ENCODE measurements at places on chromosomes 11 and 22. TPM values are rescaled to one million over a fixed set of nuclear protein-coding genes. Genes with fewer than 3 reads are reported as not detected.

DNA sequence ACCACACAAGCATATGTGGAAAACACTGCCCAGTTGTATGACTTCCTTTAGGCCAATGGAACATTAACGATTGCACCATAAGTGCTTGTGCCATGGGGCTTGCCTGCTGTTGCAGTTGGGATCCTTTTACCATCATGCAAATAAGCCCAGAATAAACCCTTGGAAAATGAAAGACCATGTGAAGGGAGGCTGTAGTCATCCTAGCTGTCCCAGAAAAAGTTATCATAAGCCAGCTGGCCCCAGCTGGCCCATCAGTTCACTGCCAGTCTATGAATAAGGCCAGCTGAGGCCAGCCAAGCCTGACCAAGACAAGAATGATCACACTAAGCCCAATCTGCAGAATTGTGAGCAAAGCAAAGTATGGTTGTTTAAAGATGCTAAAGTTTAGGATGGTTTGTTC is 253.9 kb upstream of the ARHGAP20 start:
- DNase-seq, result no peak

DNA sequence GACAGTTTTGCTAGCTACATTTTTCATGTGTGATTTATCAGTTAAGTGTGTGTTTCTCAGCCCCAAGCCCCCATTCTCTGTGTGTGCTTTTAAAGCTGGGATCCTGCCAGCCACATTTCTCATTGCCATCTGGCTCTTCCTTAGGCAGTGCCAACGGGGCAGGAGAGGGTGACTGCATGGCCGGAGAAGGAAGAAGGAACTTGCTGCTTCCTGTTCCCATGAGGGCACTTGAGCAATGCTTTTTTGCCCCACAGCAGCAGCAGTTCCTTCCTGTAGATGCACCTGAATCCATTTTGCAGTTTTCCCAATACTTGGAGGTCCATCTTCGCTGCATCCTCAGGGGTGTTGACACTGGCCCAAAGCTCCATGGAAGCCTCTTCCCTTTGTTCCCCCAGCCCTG is 37.5 kb downstream of the TNRC6B start:
- DNase-seq, result no peak

DNA sequence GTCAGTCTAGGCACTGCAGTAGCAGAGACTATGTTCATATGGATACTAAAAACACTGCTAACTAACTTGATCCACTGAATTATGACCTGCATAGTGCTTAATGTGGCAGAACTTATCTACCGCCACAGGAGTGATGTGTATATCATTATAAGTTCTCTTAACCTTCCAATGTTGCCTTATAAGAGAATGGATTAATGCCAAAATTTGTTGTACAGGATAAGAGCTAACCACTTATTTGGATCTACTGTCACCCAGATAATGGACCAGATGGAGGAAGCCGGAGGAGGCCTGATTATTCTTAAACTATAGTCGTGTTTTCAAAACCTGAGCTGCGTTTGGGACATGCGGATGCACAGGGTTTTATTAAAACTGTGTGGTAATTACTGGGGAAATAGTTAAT is 1.9 kb upstream of the OR51B4 start:
- no peak for DNase-seq

GRCh38 chr11:104484804-104485554 is 321.0 kb upstream of the PDGFD start:
- DNase-seq, result no peak

DNA sequence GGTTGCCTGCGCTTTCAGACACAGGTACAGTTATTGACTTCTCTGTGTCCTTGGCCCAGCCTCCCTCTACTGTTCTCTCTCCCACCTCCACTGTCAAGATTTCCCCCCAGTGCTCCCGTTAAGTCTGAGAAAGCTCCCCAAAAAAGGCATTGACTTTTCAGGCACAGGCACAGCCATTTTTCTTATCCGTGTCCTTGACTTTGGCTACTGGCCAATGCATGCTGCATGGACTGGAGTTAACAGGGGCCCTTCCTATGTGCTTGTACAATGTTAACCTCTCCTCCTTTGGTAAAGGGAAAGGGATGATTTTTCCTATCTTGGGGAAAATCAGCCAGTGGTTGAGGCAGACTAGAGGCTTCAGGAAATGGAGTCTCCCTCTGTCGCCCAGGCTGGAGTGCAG is 4.3 kb downstream of the APOL5 start:
- no peak for DNase-seq

DNA sequence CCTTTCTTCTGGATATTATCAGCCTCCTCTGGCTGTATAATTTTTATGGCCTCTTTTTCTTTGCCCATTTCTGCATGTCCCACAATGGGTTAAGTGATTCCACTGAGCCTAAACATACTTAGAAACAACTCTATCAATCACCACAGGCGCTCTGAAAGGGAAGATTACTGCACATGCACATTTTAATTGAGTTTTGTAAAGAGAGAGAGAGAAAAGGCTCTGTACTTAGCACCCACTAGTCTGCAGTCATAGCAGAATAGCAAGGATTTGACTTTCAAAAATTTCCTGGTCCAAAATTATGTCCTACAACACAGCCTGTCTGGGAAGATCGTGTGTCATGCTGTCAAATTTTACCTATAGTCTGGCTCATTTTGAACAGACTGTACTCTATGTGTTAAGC is 758.5 kb downstream of the OPCML start:
- DNase-seq, result no peak

NAALAD2 gene
- not detected for total RNA-seq

MCAM gene
- 42.9 TPM for total RNA-seq

UBQLN3 gene
- not detected for total RNA-seq

GRCh38 chr11:119363851-119364590 is 17.5 kb downstream of the USP2 start:
- DNase-seq, result no peak

PVALB gene
- not detected for total RNA-seq

- DNase-seq, result no peak
These were observed 43.3 kb downstream of the ENDOD1 start for GRCh38 chr11:95132956-95133355.

DNA sequence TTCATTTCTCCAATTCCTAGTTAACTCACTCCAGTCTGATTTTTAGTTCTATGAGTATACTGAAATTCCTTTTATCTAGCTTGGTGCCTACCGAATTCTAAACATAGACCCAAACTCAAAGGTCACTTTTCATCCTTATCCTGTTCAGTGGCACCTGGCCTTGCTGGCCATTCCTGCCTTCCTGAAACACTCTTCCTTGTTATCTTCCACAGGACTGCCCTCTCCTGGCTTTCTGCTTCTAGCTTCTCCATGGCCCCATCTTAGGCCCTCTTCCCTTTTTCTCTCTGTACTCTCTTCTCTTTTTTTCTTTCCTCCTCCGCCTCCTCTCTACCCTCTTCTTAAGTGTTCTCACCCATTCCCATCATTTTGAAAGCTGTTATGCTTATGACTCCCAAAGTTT is 87.3 kb downstream of the WNT11 start:
- DNase-seq, result no peak

MS4A6E gene
- not detected for total RNA-seq

- peak; percentile 88 for DNase-seq
These were observed at the start of the genes EWSR1 and RHBDD3 for GRCh38 chr22:29267858-29268510. Gene EWSR1, plus strand, starts transcription at chr22:29268268. Its CDS starts 69 bp downstream, at chr22:29268337. Gene RHBDD3, minus strand, starts transcription at chr22:29267981. Its CDS starts 2,355 bp downstream, at chr22:29265626.

- DNase-seq, result no peak
These were observed 35.3 kb downstream of the ARVCF start for GRCh38 chr22:19981171-19981960.

DNA sequence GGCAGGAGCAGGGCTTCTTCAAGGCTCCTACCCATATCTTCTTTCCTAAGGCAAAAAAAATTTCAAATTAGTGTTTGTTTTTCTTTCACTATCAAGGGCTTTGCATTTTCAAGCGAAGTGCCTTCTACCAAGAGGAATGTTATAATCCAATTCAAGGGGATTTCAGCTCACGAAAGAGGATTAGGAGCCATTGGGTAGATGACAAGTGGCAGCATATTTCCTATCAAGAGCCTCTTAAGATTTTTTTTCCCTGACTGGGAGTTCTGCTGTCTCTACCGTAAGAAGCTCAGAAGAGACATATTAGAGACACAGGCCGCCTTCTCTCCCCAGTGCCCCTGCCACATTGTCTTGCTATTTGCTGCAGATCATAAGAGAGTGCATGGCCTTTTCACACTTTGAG is 55.9 kb upstream of the BMAL1 start:
- no peak for DNase-seq

DNA sequence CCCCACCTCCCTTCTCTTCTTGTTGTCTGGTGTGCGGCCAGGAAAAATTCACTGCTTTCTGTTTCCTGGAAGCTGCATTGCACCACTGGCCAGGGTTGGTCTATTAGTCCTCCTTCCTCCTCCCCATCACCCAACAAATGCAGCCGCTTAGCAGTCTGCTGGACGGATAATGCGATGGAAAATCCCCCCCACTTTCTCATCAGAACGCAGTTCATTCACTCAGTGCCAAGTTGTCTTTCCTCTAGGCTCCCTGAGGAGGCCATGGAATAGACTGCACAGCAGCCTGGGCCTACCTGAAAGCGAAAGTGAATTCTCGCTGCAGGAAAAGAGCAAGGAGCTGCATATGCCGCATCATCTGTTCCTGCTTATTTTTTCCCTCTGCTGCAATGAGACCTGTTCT is 513.6 kb downstream of the METTL15 start:
- DNase-seq, result peak; percentile 73

DNA sequence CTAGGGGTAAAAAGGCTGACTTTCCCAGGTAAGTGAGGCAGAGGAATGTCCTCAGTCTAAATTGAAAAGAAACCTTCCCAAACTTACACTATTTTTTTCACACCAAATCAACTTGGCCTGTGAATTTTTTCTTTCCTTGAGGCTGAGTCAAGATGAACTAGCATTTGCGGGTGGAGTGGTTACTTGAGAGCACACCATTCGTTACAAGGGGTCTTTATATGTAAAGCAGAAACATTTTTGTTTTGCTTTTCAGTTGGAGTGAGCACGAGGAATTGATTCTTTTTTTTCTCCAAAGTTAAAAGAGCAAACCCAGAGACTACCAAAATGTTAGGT is 36.4 kb downstream of the MAML2 start:
- no peak for DNase-seq

- no peak for DNase-seq
These were observed 2.2 kb upstream of the OR51E2 start for GRCh38 chr11:4699697-4700435.

GRCh38 chr11:35038211-35038928 is 100.6 kb upstream of the CD44 start:
- DNase-seq, result no peak

DNA sequence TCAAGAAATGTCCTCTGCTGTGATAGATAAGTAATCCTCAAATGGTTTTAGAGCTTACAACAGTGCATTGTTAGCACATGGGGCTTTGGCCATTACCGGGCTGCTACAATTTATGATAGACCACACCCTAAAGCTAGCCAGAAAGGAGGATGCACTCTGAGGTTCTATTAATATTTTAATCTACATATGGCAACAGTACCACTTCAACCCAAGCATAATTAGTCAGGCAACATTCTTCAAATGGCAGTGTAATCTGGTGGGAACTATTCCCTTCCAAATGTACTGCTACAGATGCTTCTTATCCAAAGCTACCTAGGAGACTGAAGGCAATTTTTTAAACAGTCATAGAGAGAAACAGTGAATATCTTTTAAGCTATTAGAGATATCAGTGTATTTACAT is 697.6 kb downstream of the KCNA4 start:
- peak; percentile 15 for DNase-seq

DNA sequence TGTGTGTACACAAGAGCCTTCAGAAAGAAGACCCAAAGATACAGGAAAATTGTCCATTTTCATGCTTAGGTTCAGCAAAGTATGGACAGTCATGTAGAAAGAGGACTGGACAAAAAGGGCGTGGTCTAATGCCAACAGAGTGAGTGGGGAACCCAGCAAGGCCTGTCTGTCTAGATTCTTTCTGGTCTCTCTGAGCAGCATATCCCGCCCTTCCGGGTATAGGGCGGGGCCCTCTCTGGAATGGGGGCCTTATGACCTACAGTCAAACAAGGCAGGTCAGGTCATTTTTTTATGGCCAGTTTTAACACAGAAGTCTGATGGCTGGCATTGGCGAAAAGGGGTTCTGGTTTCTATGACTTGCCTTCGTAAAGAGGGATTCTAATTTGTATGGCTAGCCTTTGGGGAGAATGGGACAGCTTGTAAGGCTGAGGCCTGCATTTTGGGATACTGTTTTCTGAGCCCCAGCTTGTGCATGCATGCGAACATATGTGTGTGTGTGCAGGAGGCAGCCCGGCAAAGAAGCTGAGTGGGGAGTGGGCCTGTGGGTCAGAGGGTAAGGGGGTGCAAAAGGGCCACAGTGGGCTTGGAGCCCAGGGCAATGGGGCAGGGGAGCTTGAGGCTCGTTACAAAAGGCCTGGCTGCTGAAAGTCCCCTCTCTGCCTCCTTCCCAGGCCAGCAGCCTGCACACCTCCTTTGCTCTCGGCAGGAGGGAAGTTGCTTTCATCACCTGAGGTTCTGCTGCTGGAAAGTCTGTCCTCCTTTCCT is 130.5 kb upstream of the B3GAT1 start:
- DNase-seq, result no peak

DNA sequence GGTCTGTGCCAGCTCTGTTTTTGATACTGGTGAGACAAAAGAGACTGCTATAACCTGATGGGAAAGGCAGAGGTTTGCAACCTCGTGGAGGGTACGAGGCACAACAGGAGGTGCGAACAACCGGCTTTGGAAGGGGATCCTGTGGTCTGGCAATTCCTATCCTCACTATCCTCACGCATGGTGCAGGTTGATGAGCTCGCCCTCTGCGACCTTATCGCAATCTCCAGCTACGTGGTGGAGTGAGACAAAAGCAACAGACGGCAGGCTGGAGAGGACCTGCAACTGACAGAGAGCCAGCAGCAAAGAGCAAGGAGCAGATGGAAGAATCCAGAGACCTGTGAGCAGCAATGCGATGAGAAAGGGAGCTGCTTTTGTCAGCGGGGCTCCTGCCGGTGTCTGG is 47.3 kb upstream of the TSKU start:
- no peak for DNase-seq

DNA sequence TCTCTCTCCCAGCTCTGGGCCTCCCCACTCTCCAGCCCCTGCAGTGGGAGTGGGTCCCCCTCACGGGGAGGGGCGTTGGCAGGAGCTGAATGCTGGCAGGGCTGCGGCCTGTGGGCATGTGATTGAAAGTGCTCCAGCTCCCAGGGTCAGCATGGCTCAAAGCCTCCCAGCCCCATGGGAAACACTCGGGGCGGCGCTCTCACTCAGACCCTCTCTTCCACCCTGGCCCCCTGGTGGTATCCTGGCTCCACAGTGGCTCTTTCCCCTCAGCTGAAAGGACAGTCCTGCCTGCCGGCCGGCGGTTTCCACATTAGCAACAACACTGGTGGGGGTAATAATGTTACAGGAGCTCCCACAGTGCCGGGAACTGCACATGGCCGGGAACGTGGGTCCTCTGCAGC is 35.5 kb downstream of the POLR3H start:
- DNase-seq, result no peak

SHANK2 gene
- total RNA-seq, result 0.02 TPM

DNA sequence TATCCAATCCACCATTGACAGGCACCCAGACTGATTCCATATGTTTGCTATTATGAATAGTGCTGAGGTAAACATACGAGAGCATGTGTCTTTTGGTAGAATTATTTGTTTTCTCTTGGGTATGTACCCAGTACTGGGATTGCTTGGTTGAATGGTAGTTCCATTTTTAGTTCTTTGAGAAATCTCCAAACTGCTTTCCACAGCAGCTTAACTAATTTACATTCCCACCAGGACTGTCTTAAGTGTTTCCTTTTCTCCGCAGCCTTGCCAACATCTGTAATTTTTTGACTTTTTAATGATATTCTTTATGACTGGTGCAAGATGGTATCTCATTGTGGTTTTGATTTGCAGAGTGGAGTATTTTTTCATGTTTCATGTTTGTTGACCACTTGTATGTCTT is 8.3 kb downstream of the FDX1 start:
- DNase-seq, result no peak

All from A172 (cell line).